Activated T-cell treated with anti-CD3 and anti-CD28 coated beads, Interleukin-2, amount 50 U/mL, for 72 hours (primary cell): ENCODE measurements at places on chromosomes 6 and 20. TPM values are rescaled to one million over a fixed set of nuclear protein-coding genes. Genes with fewer than 3 reads are reported as not detected.

Gene RING1
- 37.7 TPM for total RNA-seq

DNA sequence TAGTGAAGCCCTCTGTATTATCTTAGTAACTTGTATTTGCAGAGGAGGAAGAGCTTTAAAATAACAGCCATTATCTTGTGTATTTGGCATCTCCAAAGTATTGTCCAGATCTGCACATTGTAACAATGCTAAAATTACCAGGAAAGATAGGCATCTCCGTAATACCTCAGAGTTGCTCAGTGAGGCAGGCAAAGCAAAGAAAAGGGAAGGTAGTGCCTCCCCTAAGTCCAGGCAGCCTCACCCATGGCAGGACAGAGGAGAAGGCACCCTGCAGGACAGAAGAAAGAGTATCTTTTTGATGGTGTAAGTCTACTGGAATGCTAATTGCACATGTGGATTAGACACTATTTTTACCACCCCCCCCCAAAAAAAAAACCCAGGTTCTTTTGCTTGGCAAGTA lies 13.6 kb upstream of the SSTR4 start:
- no peaks in the 10 kb centered on the region for H3K36me3 ChIP-seq
- no peak for DNase-seq
- no peaks in the 10 kb centered on the region for H3K27me3 ChIP-seq
- H3K4me1 ChIP-seq = no peaks in the 10 kb centered on the region
- H3K4me3 ChIP-seq = no peak overlapping the region

GRCh38 chr20:57779401-57780003 lies 69.7 kb upstream of the PMEPA1 start:
- peaks cover 20% of the 10 kb centered on the region for H3K27me3 ChIP-seq
- H3K36me3 ChIP-seq = no peaks in the 10 kb centered on the region
- H3K27ac ChIP-seq = no peak overlapping the region
- no peaks in the 10 kb centered on the region for H3K4me1 ChIP-seq

Gene SEMG1
- total RNA-seq = not detected

DNA sequence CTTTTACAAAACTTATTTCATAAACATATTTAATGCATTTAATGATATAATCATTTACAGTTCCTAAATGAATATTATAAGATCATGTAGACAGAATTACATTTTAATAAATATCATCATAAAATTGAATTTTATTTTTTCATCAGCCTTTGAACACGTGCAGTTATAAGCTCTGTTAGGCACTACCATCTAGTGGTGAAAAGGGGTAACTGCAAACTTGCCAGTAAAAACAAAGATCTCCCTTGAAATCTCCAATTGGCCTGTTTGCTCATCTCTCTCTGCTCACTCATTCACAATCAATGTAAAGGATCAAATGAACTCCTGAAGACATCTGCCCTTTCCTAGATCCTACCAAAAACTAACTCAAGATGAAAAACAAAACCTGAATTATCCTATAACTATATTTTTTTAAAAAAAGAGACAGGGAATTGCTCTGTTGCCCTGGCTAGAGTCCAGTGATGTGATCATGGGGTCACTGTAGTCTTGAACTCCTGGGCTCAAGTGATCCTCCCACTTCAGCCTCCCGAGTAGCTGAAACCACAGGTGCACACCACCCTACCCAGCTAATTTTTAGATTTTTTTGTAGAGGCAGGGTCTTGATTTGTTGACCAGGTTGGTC lies 31.7 kb downstream of the SAMHD1 start:
- peak overlapping the region; percentile 36 for H3K27ac ChIP-seq
- H3K4me3 ChIP-seq = no peak overlapping the region
- H3K27me3 ChIP-seq = no peaks in the 10 kb centered on the region
- DNase-seq = peak; percentile 46
- H3K4me1 ChIP-seq = peaks cover 19% of the 10 kb centered on the region

- H3K4me1 ChIP-seq = no peaks in the 10 kb centered on the region
- H3K36me3 ChIP-seq = no peaks in the 10 kb centered on the region
- no peak overlapping the region for H3K27ac ChIP-seq
- DNase-seq = no peak
- H3K27me3 ChIP-seq = no peaks in the 10 kb centered on the region
Observed at GRCh38 chr6:32932132-32932868, 8.5 kb downstream of the HLA-DMB start.

Gene ASIP
- not detected for total RNA-seq

- H3K36me3 ChIP-seq = no peaks in the 10 kb centered on the region
- H3K27me3 ChIP-seq = no peaks in the 10 kb centered on the region
- H3K27ac ChIP-seq = no peak overlapping the region
- H3K4me3 ChIP-seq = no peak overlapping the region
Observed at GRCh38 chr6:167450626-167451025, 125.7 kb downstream of the TTLL2 start.

DNA sequence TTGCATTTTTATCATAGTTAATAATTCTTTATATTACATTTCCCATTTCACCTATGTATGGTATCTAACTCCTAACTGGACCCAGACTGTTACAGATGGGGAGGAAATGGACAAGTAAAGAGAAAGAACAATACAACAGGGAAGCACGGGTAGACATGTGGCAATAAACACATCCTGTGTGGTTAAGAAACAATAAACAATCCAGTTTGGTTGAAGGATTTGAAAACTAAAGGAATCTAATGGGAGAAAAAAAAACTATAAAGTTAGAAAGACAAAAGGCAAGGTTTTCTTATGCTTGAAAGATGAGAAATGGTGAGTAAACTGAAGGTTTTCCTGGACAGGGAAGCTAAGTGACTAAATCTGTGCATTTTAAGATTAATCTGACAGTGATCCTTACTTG lies 34.9 kb upstream of the ALDH8A1 start:
- H3K27me3 ChIP-seq = no peaks in the 10 kb centered on the region
- H3K4me3 ChIP-seq = no peak overlapping the region

Gene CHRNA4
- total RNA-seq = not detected

Gene TP53TG5
- total RNA-seq = 0.83 TPM

DNA sequence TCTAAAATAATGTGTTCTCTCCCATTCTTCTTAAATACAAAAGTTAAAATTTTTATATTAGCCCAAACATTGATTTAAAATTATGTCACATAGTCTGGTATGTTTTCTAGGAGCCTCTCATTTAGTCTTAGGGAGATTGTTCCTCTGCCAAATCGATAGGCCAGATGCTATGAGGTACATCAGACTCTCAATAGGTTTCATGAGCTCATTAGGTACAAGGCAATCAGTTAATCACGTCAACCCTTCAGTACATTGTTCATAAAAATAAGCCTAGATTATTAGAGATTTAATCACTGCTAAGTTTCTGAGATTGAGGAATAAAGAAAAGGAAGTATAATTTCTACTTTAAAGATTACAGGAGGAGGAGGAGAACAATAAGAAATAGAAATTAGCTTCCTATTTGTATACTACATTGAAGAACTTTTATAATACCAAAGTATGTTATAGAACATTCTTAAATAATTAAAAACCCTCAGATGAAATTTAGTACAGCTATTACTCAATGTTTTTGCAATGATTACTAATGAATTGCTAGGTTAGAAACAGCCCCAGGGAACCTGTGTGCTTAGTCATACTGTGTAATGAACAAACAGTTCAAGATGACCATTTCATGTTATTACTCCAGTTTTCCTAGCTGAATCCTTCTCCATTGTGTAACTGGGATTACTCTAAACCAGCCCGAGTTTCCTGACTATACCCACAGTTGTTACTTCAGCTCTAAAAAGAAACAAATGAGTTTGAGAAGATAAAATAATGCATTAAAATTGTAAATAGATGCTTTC lies 117.0 kb downstream of the BMP5 start:
- no peak overlapping the region for H3K4me3 ChIP-seq
- no peak overlapping the region for H3K27ac ChIP-seq
- H3K36me3 ChIP-seq = no peaks in the 10 kb centered on the region
- H3K27me3 ChIP-seq = no peaks in the 10 kb centered on the region
- H3K4me1 ChIP-seq = no peaks in the 10 kb centered on the region

- peaks cover 4% of the 10 kb centered on the region for H3K4me1 ChIP-seq
- no peak overlapping the region for H3K27ac ChIP-seq
- no peak for DNase-seq
- H3K27me3 ChIP-seq = no peaks in the 10 kb centered on the region
- H3K4me3 ChIP-seq = no peak overlapping the region
Observed at GRCh38 chr20:53795170-53795569, 201.5 kb upstream of the ZNF217 start.

Gene INSM1
- total RNA-seq = 4.1 TPM

DNA sequence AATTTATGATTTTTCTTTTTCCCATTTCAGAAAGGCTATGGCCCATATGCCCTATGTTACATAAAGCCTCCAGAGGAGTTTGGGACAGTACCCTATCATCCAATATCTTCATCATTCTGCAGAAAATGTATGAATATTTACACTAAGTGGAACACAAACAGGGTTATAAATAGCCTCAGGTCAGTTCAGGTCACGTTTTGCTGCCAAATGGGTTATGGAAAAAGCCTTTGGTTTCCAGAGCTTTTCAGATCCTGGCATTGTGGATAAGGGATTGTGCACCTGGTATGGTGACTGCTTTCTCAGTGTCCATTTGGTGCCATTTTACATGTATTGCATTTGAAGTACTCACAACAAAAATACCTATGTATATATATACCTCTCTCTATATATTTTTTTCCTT lies 29.4 kb downstream of the UTRN start:
- no peak for DNase-seq
- no peak overlapping the region for H3K27ac ChIP-seq
- H3K27me3 ChIP-seq = peaks cover 11% of the 10 kb centered on the region
- H3K4me3 ChIP-seq = no peak overlapping the region

- no peaks in the 10 kb centered on the region for H3K36me3 ChIP-seq
- DNase-seq = peak; percentile 13
- H3K4me3 ChIP-seq = peak overlapping the region; percentile 91
- H3K27ac ChIP-seq = no peak overlapping the region
Observed at GRCh38 chr6:56842686-56843475, 112.0 kb upstream of the BEND6 start.

- no peak overlapping the region for H3K4me3 ChIP-seq
- H3K36me3 ChIP-seq = peaks cover 1% of the 10 kb centered on the region
- H3K27me3 ChIP-seq = no peaks in the 10 kb centered on the region
- no peak overlapping the region for H3K27ac ChIP-seq
- no peak for DNase-seq
- H3K4me1 ChIP-seq = no peaks in the 10 kb centered on the region
Observed at GRCh38 chr20:22716821-22717351, 132.5 kb upstream of the FOXA2 start.

GRCh38 chr6:21750575-21750974 lies 157.0 kb downstream of the SOX4 start:
- H3K27me3 ChIP-seq = peaks cover 5% of the 10 kb centered on the region
- H3K36me3 ChIP-seq = no peaks in the 10 kb centered on the region
- H3K4me1 ChIP-seq = peaks cover 14% of the 10 kb centered on the region
- no peak for DNase-seq

DNA sequence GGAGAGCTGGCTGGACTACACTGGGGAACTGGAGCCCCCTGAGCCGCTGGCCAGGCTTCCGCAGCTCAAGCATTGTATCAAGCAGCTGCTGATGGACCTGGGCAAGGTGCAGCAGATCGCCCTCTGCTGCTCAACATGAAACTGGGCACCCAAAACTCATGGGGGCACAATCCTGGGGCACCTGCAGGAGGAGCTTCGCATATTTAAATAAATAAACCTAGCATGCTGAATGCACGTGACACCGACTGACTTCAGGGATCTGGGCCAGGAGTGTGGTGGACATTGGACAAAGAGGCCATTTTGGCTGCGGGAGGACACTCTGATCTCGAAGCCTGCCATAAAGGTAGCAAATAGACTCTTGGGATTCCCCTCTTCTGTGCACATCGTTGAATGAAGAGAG lies 6.8 kb downstream of the SCAND1 start:
- peaks cover 10% of the 10 kb centered on the region for H3K4me1 ChIP-seq
- H3K27ac ChIP-seq = no peak overlapping the region
- H3K27me3 ChIP-seq = no peaks in the 10 kb centered on the region
- DNase-seq = peak; percentile 31

DNA sequence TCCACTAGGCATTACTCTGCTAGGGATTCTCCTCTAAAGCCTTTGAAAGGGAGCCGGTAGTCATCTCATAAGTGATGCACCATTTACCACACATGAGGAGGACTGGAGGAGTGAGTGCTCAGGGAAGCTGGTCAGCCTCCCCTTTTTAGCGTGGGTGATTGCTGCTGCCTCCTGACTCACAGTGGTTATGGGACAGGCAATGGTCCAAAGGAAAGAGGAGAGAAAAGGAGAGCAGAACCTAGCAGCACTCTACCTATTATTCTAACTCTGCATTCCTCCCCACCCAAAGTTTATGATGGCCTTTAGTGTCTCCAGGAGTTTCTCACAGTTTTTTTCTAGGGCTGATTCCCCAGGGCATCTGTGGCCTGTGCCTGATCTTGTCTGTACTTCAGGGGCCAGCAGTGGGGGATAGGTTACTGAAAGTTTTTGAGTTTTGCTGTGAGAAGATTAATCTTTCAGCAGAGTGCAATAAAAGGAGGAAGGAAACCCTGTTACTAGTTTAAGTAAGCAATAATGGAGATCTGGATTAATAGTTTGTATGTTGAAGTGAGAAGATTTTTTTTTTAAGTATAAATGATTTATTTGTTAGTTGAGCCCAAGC lies 36.4 kb upstream of the GCLC start:
- H3K27ac ChIP-seq = no peak overlapping the region
- peaks cover 33% of the 10 kb centered on the region for H3K4me1 ChIP-seq
- no peak overlapping the region for H3K4me3 ChIP-seq
- DNase-seq = no peak

GRCh38 chr6:3510617-3511016 lies 53.8 kb upstream of the SLC22A23 start:
- H3K4me3 ChIP-seq = no peak overlapping the region
- H3K4me1 ChIP-seq = no peaks in the 10 kb centered on the region
- no peak for DNase-seq
- no peak overlapping the region for H3K27ac ChIP-seq
- no peaks in the 10 kb centered on the region for H3K36me3 ChIP-seq

DNA sequence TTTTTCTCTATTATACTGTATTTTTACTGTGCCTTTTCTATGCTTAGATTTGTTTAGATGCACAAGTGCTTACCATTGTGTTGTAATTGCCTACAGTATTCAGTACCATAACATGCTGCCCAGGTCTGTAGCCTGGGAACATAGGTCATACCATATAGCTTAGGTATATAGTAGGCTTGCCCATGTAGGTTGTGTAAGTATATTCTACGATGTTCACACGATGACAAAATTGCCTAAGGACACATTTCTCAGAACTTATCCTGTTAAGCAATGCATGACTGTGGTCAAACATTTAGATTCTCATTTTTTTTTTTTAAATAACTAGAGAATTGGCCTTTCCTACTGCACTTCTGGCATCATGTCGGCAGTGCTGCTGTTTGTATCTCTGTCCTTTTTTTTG lies 253.7 kb upstream of the SUPT3H start:
- no peak overlapping the region for H3K4me3 ChIP-seq
- peaks cover 6% of the 10 kb centered on the region for H3K27me3 ChIP-seq
- no peak overlapping the region for H3K27ac ChIP-seq
- H3K36me3 ChIP-seq = peaks cover 7% of the 10 kb centered on the region

DNA sequence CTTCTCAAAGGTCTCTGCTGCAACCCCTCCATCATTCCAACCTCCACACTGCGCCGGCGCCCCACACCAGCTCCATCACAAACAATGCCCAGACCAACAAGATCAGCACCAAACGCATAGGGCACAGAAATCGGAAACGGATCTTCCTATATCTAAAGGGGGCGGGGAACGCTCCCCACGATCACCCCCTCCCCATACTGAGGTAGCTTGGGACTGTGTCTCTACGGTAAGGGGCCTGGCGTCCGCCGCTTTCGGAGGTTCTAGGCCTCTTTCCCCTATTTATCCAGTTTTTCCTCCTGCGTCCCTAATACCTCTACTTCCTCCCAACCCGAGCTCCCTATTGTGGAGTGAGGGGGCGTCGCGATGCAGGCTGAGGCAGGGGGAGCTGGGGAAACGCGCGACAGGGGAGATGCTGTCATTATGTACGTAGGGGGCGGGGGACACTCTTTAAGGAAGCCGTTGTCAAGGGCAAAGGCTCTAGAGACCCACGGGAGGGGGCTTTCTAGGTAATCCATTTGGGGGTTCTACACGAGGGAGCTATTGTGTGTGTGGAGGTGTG lies 909 bp downstream of the DNAAF9 start:
- peaks cover 3% of the 10 kb centered on the region for H3K36me3 ChIP-seq
- peak overlapping the region; percentile 84 for H3K4me3 ChIP-seq
- peaks cover 9% of the 10 kb centered on the region for H3K27me3 ChIP-seq
- DNase-seq = peak; percentile 18
- H3K4me1 ChIP-seq = peaks cover 39% of the 10 kb centered on the region
